CD4-positive, alpha-beta T cell treated with Interleukin-21 for 1 hour (primary cell): ENCODE measurements at places on chromosomes 7 and 10.
A peak's percentile ranks its signal among the peaks of the same experiment; 100 is the strongest.

- DNase-seq, result no peak
Observed at GRCh38 chr7:133301444-133301843, 48.6 kb downstream of the EXOC4 start.

DNA sequence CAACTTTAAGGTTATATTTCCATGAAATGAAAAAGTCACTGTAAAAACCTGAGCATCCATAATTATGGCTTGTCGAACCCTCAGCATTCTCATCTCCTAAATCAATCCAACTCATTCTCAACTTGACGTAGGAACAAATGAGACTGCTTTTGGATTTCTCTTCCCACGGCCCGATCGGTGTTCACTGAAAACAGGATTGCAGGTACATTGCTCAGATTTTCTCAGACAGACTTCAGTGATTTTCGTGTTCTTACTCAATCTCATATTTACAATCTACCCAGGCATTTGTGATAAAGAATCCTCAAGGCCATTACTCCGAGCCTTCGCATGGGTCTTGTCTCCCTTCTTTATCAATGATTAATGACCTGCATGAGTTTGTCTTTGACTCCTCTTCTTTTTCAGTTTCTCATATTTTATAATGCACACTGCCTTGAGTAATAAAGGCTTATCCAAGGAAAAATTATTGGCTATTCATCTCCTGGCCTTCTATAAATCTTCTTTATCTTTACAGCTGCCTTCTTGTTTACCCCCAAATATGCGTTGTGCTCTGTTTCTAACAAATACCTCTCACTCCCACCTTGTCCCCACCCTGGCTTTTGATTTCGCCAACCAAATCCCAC is 90.4 kb upstream of the MYO3A start:
- no peak for DNase-seq

GRCh38 chr7:17206349-17206905 is 92.0 kb upstream of the AHR start:
- no peak for DNase-seq

- DNase-seq, result no peak
Observed at GRCh38 chr10:5469353-5470061, 29.9 kb downstream of the CALML5 start.

DNA sequence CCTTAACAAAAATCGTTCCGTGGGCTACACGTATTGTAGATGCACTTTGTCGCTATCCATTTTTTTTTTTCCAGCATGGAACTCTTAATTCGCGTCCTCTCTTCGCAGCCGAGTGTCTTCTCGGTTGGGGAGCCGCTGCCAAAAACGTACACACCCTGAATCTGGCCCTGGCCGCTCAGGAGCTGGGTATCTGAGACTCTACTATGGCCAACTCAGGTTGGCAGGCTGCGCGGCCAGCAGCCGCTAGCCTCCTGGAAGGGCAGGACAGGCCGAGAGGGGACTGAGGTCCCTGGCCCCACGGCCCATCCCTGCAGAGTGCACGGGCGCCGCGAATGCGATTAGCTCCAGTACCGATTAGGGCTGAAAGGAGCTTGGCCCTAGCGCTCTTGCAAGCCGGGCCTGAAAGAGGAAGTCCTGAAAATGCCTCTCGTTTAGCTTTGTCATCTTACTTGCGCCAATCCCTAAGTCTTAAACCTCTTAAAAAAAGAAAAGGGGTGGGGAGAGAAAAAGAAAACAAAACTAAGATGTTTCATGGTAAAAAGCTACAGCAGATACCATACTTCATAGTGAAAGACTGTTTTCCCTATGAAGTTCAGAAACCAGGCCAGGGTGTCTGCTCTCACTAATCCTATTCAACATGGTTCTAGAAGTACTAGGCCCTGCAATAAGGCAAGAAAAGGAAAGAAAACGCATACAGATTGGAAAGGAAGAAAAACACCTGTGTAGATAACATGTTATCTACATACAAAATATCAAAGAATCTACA is 113.2 kb upstream of the RHEB start:
- peak; percentile 73 for DNase-seq

DNA sequence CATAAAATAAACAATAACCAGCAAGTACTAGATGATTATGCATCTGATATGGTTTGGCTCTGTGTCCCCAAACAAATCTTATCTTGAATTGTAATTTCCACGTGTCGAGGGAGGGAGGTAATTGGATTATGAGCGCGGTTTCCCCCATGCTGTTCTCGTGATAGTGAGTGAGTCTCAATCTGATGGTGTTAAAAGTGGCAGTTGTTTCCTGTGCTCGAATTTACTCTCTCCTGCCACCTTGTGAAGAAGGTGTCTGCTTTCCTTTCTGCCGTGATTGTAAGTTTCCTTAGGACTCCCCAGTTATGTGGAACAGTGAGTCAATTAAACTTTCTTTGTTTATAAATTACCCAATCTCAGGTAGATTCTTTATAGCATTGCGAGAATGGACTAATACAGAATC is 15.1 kb downstream of the CNTNAP2 start:
- no peak for DNase-seq

- no peak for DNase-seq
Observed at GRCh38 chr10:97456686-97457065, 10.7 kb downstream of the ZDHHC16 start.

DNA sequence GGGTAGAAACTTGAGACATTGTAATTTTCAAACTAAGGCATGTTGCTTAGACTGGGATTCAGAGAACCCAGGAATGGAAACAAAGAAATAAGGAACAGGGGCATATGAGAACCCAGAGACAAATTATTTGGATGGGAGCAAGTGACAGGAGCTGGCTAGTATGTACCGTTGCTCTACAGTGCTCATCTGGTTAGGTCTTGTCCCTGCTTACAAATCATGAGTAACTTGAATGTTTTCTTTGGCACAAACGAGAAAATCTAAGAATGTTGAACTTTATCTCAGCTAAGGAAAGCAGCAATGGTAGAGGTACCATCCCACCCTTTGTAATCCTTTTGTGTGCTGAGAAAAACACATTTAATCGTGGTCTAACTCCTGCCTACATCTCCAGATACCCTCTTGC is 116.0 kb upstream of the IMMP2L start:
- no peak for DNase-seq

- DNase-seq, result no peak
Observed at GRCh38 chr7:24715661-24716479, 41.4 kb downstream of the GSDME start.

GRCh38 chr10:47055386-47056246 is 144.4 kb downstream of the PTPN20 start:
- DNase-seq, result no peak

DNA sequence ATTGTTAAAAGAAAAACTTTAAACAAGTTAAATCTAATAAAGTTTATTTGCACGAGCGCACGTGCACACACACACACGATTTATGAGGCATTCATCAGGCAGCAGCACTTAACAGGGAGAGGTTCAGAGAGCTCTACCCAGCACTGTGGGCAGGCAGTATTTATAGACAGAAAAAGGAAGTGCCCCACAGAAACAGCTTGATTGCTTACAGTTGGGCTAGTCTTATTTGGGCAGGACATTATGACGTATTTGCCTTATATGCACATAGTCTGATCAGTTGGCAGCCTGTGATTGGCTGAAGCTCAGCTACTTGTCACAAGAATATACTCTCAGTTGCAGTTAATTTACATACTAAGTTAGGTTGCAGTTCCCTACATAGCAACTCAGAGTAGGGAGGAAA is 1.2 kb upstream of the SDHAF3 start:
- DNase-seq, result peak; percentile 25

- DNase-seq, result no peak
Observed at GRCh38 chr10:24208661-24209431, at the start of gene KIAA1217. TSS of gene KIAA1217 (plus strand) at chr10:24209138. CDS start at chr10:24209194, 56 bp downstream.

- DNase-seq, result no peak
Observed at GRCh38 chr10:47458466-47459154, 25.3 kb downstream of the ANXA8 start.

DNA sequence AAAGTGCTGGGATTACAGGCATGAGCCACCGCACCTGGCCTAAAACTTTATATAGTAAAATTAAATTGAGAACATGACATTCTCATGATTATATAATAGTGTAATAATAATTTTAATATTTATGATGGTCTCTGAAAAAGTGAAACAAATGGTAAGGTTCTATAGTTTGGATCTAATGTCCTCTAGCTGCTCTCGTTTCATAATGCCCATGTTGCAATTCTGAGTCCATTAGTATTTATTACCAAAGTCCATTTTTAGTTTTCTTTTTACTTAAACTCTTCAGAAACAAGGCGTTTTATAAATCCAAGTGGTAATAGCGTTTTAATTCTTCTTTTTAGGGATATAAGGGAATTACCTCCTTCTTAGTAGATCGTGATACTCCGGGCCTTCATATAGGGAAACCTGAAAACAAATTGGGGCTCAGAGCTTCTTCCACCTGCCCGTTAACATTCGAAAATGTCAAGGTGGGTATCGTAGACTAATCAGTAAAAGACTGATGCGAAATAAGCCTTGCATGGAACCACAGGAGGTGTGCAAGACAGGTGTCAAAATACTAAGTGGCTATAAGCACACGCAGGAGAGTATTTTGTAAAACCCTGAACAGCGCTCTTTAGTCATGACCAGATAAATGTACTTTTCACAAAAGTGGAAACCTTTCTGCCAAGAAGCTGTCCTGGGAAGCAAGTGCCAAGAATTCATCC is 34.1 kb downstream of the ACADSB start:
- no peak for DNase-seq

- DNase-seq, result no peak
Observed at GRCh38 chr10:13792006-13792405, 205.2 kb downstream of the PRPF18 start.

GRCh38 chr7:27122077-27122910 is 8.3 kb downstream of the HOXA4 start:
- no peak for DNase-seq

DNA sequence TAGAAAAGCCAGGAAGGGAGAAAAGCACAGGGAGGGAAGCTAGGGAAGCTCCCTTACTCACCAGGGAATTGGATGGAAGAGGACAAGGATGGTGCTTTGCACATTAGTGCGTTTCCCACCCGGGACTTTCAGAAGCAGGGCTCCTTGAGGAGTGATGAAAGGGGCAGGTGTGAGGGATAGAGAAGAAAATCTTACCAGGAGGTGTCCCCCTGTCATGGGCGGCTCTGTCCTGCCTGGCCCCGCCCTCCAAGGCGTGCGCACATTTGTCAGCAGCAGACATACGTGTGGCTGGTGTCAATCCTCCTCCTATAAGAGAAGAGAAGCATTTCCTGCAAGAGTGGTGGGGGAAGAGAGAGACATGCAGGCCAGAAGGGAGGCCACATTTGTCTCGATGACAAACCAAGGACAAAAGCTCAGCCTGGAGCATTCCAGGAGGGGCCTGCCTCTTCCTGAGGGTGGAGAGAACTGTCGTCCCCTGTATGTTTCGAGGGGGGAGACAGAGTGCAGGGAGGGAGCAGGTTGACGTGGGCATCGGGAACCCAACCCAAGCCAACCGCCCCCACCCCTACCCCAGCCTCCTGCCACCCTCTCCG is 47.4 kb upstream of the COMTD1 start:
- DNase-seq, result no peak

GRCh38 chr7:79454361-79454960 is 994 bp upstream of the MAGI2 start:
- DNase-seq, result no peak

DNA sequence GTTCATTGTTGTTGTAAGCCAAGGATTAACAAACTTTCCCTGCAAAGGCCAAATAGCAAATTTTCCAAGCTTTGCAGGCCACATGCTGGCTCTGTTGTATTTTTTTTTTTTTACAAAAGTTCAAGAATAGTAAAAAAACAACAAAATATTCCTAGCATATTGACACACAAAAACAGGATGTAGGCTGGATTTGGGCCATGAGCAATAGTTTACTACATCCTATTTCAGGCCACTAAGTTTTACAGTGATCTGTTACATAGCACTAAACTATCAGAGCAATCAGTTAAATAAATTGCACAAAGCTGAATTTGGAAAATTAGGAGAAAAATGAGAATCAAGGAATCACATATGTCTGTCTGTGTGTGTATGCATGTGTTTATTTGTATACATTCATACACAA is 491.8 kb upstream of the GHITM start:
- DNase-seq, result no peak

DNA sequence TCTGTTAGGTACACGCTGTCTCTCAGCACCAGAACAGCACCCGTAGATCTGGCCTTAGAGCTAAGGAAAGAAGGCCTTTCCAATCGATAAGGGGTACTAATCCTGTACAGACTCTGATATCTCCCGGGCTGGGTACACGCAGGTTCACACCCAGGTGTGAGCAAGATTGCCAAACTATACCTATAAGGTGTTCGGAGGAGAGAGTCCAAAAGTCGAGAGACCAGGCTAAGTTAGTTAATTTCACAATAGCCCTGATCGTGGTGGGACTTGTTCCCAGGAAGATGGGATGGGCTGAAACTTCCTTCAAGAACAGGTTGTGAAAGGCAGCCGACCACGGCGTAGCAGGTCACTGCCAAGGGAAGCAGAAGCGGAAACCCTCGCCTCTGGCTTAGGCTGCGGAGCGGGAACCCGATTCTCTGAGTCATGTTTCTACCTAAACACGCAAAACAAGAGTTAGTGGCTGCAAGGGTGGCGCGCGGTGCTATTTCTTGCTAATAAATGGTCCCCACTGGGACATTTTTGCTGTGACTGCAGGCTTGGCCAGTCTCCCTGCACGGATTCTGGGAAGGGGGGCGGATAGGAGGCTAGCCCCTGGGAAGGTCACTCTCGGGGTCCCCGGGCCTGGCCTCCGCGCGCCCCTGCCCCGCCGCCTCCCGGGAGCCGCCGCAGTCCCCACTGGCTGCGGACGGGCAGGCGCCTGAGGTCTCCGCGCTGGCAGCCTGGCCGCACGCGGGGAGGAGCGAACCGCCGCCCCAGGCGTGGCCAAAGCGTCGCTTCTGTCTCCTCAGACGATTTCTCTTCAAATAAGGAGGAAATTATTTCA is 75.4 kb upstream of the PDSS1 start:
- no peak for DNase-seq

GRCh38 chr7:51789489-51789888 is 472.9 kb upstream of the COBL start:
- DNase-seq, result no peak

DNA sequence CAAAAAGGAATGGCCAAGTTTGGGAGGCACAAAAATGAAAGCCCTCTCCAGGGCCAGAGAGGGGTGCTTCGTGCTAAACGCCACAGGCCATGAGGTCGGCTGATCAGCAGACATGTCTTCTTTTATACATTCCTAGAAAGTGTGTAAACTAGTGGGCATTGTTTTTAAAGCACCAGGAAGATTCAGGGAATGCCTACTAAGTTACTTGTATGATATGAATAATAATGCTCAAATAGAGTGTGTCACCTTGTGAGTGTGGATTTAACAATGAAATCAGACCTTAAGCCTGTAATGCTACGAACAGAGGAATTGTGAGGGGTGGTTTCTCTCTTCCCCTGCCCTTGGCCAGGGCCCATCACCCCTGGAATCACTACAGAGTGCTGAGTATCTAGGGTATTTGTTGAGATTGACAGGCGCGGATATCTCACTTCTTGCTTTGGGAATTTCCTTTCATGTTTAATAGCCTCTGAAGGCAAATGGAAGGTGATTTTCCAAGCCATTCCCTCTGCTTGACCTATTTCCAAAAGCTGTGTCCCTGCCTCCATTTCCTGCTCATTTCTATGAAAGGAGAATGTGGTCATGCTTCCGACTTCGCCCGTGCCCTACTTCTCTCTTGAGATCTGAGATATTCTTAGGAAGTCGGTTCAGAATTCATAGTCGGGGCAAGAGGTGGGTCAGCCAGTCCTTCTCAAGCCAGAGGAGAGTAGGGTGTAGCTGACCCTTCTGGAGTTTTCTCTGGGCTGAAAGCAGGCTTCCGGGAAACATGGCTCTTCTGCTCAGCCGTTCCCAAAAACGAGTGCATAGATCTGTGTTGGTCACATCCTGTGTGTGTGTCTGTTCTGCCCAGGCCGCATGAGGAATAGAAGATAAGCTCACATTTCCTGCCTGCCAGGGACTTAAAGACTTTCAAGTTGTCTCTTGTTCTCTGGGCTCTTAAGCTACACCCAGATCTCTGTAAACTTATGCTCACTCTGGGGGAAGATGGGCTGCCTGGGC is 167.8 kb upstream of the ITGB1 start:
- peak; percentile 75 for DNase-seq
